ENCODE measurements at places on chromosomes 4 and X.

DNA sequence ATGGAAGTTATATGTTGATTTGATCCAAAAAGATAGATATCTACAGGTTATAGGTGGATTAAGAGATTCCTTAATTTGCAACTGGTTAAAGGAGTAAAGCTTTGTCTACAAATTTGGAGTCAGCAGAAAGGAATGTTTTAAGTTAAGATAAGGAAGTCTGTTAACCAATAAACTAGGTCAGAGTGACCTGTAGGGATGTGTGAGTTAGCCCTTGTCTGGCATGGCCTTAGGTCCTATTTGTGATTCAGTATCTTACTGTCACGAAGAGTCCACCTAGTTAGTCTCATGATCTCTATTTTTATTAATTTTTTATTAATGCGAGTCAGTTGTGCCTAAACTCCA, 230.8 kb downstream of the INPP4B start:
- no peak for DNase-seq

- no peak for DNase-seq
These were observed 82.2 kb upstream of the BMP2K start for GRCh38 chr4:78693777-78694456.

- no peak for DNase-seq
These were observed 278.3 kb downstream of the FBXW7 start for GRCh38 chr4:152257601-152258066.

DNA sequence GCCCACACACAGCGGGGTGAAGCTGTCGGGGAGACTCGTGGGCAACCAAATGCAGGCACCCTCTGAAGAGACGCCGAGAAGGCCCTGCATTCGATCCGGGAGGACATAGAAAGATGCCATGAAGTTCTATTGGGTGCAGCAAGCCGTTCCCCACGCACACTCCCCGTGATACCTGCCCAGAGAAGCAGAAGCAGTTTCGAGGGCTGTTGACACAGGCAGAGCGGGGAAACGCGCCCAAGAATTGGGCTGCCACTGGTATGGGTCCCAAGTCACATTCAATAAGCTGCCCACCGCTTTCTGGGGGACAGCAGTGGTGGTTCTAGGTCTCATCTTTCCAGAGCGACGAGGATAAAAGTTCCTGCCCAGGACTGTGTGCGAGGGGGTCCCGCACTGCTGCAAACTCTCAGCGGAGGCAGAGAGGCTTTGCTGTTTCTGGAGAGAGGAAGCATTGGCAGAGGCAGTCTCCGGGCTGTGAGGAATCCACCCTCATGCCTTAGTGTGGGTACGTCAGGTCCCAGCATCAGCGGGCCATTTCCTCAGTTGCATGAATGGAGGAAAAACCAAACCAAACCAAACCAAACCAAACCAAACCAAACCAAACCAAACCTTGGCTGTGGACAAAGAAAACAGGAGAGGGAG, 10.1 kb downstream of the PITX2 start:
- no peak for DNase-seq

- no peak for DNase-seq
These were observed 297.3 kb upstream of the LCORL start for GRCh38 chr4:18318682-18319388.

DNA sequence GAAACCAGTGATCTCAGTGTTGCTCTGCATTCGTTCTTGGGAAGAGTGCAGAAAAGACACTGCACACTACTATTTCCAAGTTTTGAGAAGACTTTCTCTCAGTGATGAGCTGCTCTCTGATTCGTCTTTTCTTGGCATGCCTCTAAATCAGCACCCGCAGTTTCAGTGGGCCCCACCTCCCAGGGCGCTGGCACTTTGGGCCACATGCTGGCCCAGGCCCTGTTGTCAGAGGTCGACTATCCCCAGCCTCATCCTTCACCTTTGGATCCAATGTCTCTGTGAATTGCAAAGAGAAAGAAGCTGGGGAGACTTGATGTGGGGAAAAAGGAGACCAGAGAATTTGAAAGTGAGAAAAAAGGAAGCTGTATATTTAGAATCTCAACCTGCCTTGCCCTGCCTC, 644.1 kb upstream of the PITX2 start:
- DNase-seq = no peak

- DNase-seq = no peak
These were observed 16.4 kb upstream of the NKRF start for GRCh38 chrX:119622356-119623232.

GRCh38 chrX:131072871-131073571, 14.9 kb downstream of the ARHGAP36 start:
- DNase-seq = no peak

- DNase-seq = no peak
These were observed 215.6 kb upstream of the GYPA start for GRCh38 chr4:144355811-144356757.

GRCh38 chr4:151644622-151645021, 116.2 kb downstream of the GATB start:
- no peak for DNase-seq

GRCh38 chr4:107824350-107825071, at the start of gene SGMS2:
TSS of gene SGMS2 (plus strand) at chr4:107824932. CDS start at chr4:107895554, 70,622 bp downstream.
- DNase-seq = peak; percentile 52

DNA sequence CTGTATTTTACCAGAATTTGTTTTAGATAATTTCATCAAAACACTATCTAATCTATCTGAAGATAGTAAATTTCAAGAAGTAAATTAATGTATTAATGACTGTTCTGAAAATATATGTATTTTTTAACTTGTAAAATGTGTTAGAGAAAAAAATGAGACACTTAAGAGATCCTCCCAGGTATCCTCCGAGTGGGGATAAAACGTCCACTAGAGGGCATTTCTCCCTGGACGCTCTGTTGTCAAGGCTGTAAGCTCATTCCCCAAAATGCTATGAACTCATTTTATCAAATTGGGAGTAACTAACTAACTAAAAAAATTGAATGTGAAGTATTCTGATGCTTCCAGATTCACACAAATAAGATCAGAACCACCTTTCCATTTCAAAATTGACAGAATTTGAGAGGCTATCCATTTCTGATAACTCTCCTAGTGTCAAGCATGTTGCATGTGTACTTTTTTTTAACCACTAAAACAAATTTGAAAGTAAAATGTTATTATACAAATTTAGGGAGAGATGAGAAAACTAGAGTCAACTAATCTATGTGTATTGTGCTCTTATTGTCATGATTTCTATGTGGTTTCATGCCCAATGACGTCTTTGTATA, 337.3 kb upstream of the HS3ST1 start:
- peak; percentile 17 for DNase-seq

DNA sequence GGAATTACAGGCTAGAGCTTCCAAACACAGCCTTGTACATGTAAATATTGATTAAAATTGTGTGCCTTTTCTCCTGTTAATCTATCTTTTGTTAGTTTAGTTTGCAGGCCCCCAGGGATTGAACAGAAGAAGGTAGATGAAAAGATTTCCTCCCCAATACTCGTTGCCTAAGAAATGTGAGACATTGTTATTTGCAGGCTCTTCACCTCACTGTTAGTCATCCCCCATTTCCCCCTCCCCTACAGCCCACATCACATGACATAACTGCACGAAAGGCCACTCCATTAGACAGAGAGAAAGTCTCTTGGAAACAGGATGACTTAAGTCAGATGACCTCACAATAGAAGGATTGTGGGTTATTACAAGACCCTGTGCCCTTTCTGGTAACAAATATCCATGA, 13.3 kb upstream of the MID1 start:
- no peak for DNase-seq

DNA sequence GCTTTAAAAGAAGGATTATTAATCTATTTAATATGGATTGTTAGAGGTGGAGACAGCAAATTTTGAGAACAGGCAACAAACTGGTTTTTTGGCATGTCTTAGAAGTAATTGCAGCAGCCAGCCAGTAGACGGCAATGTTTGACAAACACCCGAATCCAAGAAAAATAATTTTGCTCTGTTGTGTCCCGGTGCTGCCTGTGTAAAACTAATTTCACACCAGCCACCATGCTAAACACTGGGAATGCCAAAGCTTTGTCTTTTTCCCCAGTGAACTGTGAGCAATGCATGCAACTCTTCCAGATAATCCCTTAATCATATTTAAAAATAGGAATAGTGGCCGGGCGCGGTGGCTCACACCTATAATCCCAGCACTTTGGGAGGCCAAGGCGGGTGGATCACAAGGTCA, 25.9 kb downstream of the SMIM31 start:
- peak; percentile 37 for DNase-seq

DNA sequence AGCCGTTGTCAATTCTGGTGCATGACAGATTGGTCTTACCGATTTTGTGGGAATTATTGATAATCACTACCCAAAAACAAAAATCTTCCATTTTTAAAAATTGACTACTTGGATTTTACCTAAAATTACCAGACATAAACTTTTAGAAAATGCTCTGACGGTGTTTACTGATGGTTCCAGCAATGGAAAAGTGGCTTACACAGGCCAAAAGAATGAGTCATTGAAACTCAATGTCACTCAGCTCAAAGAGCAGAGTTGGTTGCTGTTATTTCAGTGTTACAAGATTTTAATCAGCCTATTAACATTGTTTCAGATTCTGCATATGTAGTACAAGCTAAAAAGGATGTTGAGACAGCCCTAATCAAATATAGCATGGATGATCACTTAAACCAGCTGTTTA, 23.0 kb upstream of the UGT2B17 start:
- DNase-seq = no peak

DNA sequence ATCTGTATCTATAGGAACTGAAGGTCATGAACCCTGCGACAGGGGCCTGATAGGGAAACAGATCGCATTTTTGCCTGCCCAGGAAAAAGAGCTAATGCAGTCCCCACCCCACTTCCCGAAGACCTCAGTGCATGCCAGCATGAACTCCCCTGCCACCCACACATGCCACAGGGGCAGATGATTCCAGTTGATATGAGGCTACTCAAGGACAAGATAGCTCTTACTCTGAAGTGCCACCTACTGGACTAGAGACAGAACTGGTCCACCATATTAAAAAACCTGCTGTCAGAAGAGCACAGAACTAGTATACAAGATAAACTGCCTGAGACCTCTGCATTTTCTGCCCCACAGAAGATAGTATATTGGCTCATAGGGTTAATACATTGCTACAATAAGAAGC, 68.0 kb downstream of the YIPF7 start:
- DNase-seq = no peak

- no peak for DNase-seq
These were observed 192.9 kb upstream of the CTSO start for GRCh38 chr4:156146571-156146970.

DNA sequence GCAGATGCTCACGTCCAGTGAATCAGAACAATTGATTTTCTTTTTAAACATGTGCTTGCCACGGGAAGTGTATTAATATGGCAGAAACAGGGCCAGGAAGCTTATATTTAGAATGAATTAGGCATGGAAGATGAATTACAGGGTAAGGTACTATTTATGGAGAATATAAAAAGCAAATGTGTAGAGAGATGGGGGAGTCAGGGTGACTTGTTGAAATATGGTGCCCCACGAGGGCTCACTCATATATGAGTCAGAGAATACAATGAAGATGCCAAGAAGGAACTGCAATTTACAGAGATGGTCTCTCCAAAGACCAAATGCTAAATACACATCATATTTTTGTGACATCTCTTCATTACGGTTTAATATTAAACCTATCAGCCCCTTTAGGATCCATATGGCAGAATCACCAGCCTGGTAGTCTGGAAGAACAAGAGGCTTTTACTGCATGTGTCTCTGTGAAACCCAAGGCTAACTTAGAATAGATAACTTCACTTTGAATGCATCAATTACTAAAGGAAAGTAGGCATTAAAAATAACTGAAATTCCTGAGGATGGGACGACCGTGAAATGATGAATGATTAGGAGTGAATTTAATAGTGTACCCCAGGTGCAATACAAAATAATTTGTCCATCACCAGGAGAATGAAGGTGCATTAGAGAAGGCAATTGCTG, 385.3 kb downstream of the ARHGAP24 start:
- no peak for DNase-seq

DNA sequence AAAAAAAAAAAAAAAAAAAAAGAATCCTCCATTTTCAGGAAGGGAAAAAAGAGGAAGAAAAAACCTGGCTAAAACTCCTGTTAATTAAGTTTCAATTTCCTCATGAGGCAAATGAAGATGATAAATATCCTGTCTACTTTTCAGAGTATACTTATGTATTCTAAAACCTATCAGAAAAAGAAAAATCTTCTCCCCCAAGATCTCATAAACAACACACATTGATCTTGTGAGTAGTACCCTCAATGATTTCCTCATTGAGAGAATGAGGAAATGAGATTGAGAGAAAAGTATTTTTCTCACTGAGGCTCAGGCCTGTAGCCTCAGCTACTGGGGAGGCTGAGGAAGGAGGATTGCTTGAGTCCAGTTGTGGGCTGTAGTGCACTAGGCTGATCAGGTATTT, 146.7 kb downstream of the TET2 start:
- DNase-seq = no peak

- DNase-seq = no peak
These were observed 456.5 kb downstream of the SPOCK3 start for GRCh38 chr4:166777760-166778159.

DNA sequence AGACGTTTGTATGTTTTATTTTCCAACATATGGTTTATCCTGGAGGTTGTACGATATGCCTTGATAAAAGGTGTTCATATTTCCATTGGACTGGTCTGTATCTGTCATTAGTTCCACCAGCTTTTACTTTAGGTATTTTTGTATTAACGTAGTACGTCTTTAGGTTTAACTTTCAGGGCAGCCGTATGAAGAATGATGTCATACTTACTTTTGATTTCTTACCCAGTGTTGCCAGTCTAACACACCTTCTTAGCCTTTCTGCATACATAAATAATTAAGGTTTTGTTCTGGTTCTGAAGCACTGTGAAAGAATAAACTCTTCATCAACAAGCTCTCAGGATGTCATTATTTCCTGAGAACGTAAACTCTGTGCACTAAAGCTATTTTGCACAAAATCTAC, 18.9 kb upstream of the NEIL3 start:
- DNase-seq = no peak

- DNase-seq = peak; percentile 74
These were observed 1.2 kb downstream of the PNPLA4 start for GRCh38 chrX:7925867-7926472.

GRCh38 chr4:151284534-151285245, 7.7 kb downstream of the PRSS48 start:
- DNase-seq = no peak

GRCh38 chr4:15002659-15003400, 549 bp downstream of the CPEB2 start:
- DNase-seq = peak; percentile 89

- DNase-seq = no peak
These were observed 70.2 kb downstream of the SMIM20 start for GRCh38 chr4:25984266-25984665.

GRCh38 chrX:77899081-77899828, at the start of gene COX7B:
TSS of gene COX7B (plus strand) at chrX:77899468. CDS start at chrX:77899554, 86 bp downstream.
- DNase-seq = peak; percentile 83

DNA sequence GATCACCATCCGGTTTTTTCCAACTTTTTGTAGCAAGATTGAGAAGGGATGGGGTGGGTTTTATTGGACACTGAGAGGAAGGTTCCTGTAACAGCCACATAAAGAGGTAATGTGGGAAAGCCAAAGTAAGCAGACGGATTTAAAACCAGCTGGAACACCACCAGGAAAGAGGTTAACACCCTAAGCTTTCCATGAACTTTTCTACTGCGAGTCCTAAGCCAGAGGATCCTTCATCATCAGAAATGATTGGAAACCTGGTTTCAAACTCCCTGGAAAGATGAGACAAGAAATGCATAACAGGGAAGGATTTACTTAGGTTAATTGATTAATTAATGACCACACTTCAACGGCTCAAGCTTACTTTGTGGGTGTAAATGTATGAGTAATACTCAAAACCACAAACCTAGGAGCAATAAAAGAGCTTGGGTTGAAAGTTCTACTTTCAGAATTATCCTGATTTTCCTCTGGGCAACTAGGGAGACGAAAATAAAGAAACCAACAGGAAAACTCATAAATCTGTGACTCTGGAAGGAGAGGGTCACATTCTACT, 91.5 kb downstream of the COX18 start:
- DNase-seq = no peak

- DNase-seq = no peak
These were observed 35.2 kb downstream of the SMIM20 start for GRCh38 chr4:25949173-25949748.

Data from activated CD4-positive, alpha-beta T cell treated with anti-CD3 and anti-CD28 coated beads, Interleukin-2, amount 10 ng/mL, durations not matched to agents 7 days and 5 days (primary cell).